Fibroblast of skin of right quadriceps (primary cell): ENCODE measurements at places on chromosomes 7 and 10.

DNA sequence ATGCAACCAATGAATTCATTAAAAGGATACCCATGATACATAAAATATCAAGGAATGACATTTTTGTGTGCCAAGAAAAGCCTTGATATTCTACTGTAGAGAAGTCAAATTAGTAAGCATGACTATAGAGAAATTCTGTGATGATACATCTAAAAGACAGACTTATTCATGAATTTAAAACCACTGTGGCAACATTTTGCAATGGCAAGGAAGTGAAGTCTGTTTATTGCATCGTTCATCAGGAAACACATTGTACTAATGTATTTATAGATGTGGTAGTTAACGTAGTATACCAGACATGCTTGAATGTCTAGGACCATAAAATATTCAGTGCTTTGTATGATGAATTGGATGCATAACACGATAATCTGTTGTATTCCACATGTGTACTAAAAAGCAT lies 9.3 kb upstream of the CLEC5A start:
- DNase-seq: no peak

- no peak for DNase-seq
Measured at GRCh38 chr10:71357792-71358265, 38.8 kb downstream of the SLC29A3 start.

DNA sequence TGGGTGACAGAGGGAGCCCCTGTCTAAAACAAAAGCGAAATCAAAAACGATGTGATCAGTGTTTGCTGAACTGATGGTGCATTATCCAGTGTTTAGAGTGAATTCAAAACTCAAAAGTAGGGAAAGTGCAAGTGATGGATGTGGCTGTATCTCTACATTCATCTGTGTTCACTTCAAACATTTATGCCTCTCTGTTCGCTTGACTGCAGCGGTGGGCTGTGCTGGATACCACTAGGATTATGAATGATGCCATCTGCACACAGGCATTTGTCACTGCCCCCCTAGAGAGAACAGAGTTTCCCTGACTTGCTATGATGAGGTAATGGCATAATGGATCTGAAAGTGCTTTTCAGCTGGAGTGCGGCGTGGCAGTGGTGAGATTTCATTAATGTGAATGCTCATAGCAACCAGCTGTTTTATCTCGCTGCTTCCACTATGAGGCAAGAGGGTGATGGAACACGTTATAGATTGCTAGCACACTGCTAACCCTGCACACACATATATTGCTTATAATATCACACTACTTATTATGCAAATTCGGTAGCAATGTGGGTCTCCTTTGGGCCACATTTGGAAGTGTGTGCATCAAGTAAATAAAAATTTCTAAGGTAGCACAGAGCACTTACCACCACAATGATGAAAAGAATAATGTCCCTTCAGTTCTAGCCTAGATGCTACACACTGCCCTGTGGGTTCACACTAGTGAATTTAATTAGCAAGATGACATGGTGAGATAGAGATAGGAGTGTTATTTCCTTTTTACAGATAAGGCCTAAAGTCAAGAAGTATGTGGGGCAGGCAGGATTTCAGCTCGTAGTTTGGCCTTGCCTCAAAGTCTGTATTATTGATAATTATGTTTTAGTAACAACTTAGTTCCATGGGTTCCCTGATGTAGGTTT lies 164.7 kb downstream of the CAMK1D start:
- DNase-seq: no peak

DNA sequence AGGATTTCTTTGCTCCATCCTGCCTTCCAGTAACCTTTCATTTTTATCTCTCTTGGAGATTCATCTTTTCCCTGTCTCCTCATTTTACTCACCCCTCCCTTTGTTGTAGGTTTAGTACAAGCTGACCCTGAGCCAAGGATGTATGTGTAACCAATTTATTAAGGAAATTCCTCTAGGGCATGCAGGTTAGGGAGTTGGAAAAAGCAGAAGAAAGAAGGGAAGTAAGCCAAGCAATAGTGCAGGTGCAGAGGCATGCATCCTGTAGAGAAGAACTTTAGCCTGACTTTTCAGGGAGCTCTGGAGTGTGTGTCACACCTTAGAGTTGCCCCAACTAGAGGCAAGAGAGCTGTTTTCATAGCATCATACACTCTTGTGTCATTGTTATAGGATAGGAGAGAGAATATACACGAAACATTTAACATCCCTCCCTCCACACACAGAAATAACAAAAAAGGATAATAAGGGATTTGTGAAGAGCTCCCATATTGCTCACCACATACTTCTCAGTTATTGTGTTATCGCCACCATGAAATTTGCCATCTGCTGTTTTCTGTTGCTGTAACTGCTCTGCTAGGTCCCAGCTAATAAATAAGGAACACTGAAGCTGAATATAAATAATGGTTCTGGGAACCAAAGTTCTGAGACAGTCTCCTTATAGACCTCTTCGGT lies 21.8 kb upstream of the SEMA3C start:
- no peak for DNase-seq

DNA sequence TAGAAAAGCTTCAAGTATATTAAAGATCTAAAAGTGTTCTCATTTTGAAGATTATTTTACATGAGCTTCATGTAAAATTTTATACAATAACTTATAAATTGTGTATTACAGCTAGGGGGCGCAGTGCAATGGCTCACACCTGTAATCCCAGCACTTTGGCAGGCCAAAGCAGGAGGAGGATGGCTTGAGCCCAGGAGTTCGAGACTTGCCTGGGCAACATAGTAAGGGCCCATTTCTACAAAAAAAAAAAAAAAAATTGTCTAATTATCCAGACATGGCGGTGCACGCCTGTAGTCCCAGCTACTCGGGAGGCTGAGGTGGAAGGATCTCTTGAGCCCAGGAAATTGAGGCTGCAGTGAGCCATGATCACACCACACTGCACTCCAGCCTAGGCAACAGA lies 16.6 kb downstream of the ACBD5 start:
- DNase-seq: peak; percentile 27

GRCh38 chr10:132721725-132722124 lies 64.2 kb downstream of the NKX6-2 start:
- no peak for DNase-seq

DNA sequence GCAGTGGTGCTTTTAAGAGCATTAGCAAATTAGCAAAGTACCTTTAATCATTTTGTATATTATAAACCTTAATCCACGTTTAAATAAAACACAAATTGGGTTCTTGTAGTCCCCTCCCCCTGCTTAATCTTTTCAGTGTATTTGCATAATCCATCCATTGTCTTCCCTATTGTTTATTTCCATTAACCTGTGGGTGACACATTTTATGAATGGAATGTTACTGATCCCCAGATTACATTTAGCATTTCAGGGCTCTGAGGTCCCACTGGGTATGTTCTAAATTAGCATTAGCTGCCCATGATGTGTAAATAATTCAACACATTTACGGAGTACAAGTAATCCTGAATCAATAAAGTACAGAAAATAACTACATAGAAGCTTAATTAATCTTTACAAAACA lies 138.4 kb upstream of the FEZF1 start:
- DNase-seq: no peak

GRCh38 chr10:2866569-2866968 lies 200.8 kb upstream of the PFKP start:
- DNase-seq: no peak

GRCh38 chr7:106980358-106980685 lies 64.2 kb upstream of the PRKAR2B start:
- no peak for DNase-seq

DNA sequence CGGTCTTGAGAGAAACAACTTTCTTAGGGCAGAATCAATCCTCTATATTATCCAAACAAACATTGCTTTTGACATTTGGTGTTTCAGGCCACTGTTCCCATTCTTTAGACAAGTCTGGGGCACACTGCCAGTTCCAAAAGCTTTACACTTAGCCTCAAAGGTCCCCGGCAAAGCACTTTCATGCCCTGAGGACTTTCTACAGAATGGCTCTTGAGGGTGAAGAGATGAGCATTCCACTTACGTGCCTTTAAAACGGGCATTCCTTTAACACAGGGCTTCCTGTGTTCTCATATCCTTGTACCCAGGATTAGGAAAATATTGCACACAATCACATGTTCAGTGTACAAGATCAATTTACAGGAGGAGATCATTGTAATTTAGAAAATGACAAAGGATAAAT lies 13.1 kb upstream of the TMEM213 start:
- DNase-seq: no peak

- no peak for DNase-seq
Measured at GRCh38 chr10:114663626-114664025, 5.6 kb upstream of the ABLIM1 start.

DNA sequence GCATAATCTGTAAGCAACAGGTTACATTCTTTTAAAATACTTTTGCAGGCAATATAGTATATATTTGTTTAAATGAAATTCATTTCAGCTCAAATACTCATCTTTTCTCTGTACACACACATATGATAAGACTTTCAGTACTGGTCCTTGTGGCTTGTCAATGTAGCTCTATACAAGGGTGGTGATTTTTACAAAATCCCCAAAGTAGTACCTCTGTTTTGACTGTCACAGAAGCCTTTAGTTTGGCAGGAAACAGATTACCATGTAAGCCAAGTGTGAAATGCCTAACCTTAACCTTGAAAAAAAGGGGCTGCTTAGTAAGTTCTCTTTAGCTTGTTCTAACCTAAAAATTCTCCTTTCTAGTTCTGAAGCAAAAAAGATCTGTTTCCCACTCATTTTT lies 87.9 kb downstream of the KCND2 start:
- no peak for DNase-seq

GRCh38 chr7:45089341-45089891 lies 647 bp upstream of the NACAD start:
- DNase-seq: peak; percentile 59
